ENCODE measurements at places on chromosomes 3 and 15.

GRCh38 chr15:68310804-68311463 lies 33.4 kb downstream of the FEM1B start:
- no peaks in the 10 kb centered on the region for H3K4me1 ChIP-seq
- no peak for DNase-seq
- no peak overlapping the region for H3K27ac ChIP-seq
- no peaks in the 10 kb centered on the region for H3K27me3 ChIP-seq
- H3K4me3 ChIP-seq, result no peak overlapping the region

DNA sequence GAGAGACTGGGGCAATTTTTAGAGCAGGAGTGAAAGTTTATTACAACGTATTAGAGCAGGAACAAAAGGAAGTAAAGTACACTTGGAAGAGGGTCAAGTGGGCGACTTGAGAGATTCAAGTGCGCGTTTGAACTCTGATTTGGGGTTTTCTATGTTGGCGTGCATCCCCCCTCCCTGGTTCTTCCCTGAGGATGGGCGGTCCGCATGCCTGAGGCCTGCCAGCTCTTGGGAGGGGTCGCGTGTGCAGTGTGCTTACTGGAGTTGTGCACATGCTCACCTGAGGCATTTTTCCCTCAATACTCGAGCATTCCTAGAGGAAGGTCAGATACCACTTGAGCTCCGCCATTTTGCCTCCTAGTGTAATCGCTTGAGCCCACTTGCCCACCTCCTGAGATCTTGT lies 10.4 kb upstream of the CHAC1 start:
- H3K27ac ChIP-seq, result peak overlapping the region; percentile 79
- H3K27me3 ChIP-seq, result no peaks in the 10 kb centered on the region
- peaks cover 19% of the 10 kb centered on the region for H3K4me1 ChIP-seq
- no peaks in the 10 kb centered on the region for H3K36me3 ChIP-seq
- H3K4me3 ChIP-seq, result no peak overlapping the region

- H3K27ac ChIP-seq, result no peak overlapping the region
- no peaks in the 10 kb centered on the region for H3K27me3 ChIP-seq
- no peak for DNase-seq
- no peak overlapping the region for H3K4me3 ChIP-seq
- 0 out of 2 replicates have a peak, but pooled peaks cover 2% of the 10 kb centered on the region for H3K4me1 ChIP-seq
Observed at GRCh38 chr15:62454567-62455172, 289.6 kb upstream of the C2CD4B start.

GRCh38 chr15:63083044-63083443 lies 38.6 kb upstream of the LACTB start:
- H3K27me3 ChIP-seq, result no peaks in the 10 kb centered on the region
- no peaks in the 10 kb centered on the region for H3K4me1 ChIP-seq
- H3K36me3 ChIP-seq, result no peaks in the 10 kb centered on the region
- DNase-seq, result no peak
- no peak overlapping the region for H3K27ac ChIP-seq
